ENCODE measurements at places on chromosomes 7 and 10. TPM values are rescaled to one million over a fixed set of nuclear protein-coding genes. Genes with fewer than 3 reads are reported as not detected.

GRCh38 chr10:97171001-97171400 is 14.8 kb downstream of the SLIT1 start:
- no peaks in the 10 kb centered on the region for H3K4me1 ChIP-seq
- peaks cover 8% of the 10 kb centered on the region for H3K27me3 ChIP-seq
- no peak for DNase-seq
- no peaks in the 10 kb centered on the region for H3K36me3 ChIP-seq

GRCh38 chr7:101823096-101823495 is 5.7 kb downstream of the CUX1 start:
- peaks cover 9% of the 10 kb centered on the region for H3K4me1 ChIP-seq
- no peak for DNase-seq
- no peak overlapping the region for H3K27ac ChIP-seq
- H3K36me3 ChIP-seq: no peaks in the 10 kb centered on the region
- H3K27me3 ChIP-seq: no peaks in the 10 kb centered on the region

GRCh38 chr7:44909596-44910389 is 24.5 kb upstream of the PURB start:
- H3K27me3 ChIP-seq: no peaks in the 10 kb centered on the region
- H3K27ac ChIP-seq: no peak overlapping the region
- peaks cover 11% of the 10 kb centered on the region for H3K4me1 ChIP-seq
- no peaks in the 10 kb centered on the region for H3K36me3 ChIP-seq
- DNase-seq: no peak

DNA sequence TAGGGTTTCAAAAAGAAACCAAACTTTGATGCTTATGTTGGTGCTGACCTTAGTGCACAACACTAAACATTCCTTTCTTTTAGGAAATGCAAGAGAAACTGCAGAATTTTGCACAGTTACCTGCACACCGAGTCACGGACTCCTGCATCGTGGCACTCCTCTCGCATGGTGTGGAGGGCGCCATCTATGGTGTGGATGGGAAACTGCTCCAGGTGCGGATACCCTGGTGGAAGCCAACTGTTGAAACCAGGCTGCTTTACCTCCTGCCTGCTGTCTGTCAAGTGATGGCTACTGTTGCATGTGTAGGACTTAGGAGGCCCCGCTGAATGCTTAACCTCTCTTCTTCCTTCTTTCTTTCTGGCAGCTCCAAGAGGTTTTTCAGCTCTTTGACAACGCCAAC is 11.7 kb downstream of the CASP2 start:
- no peak for DNase-seq
- H3K27ac ChIP-seq: no peak overlapping the region
- H3K36me3 ChIP-seq: peaks cover 32% of the 10 kb centered on the region
- no peaks in the 10 kb centered on the region for H3K27me3 ChIP-seq
- no peak overlapping the region for H3K4me3 ChIP-seq

GRCh38 chr10:18157881-18158280 is 17.7 kb downstream of the CACNB2 start:
- no peak overlapping the region for H3K27ac ChIP-seq
- H3K4me3 ChIP-seq: no peak overlapping the region
- H3K27me3 ChIP-seq: peaks cover 4% of the 10 kb centered on the region
- H3K36me3 ChIP-seq: no peaks in the 10 kb centered on the region

- no peaks in the 10 kb centered on the region for H3K27me3 ChIP-seq
- peaks cover 5% of the 10 kb centered on the region for H3K36me3 ChIP-seq
- no peak overlapping the region for H3K27ac ChIP-seq
- H3K4me1 ChIP-seq: peaks cover 27% of the 10 kb centered on the region
- DNase-seq: no peak
Measured at GRCh38 chr10:79193694-79194382, 125.1 kb downstream of the ZMIZ1 start.

DNA sequence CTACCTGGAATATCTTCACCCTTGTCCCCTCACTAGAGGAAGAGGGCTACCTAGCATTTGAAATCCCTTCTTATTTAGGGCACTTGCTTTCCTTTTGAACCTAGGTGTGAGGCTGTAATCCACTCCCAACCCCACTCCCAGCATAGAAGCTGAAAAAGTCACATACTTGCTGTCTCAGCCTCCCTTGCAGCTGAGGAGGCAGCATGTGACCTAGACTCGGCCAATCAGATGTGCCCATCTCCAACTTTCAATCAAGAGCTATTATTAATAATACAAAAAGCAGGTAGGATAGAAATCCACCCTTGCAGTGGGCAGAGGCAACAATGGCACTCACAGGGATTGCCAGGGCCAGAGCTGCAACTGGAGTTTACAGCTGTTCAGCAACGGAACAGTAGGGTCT is 70.7 kb downstream of the DNAJC12 start:
- no peaks in the 10 kb centered on the region for H3K36me3 ChIP-seq
- H3K27me3 ChIP-seq: no peaks in the 10 kb centered on the region
- no peak overlapping the region for H3K27ac ChIP-seq
- peaks cover 5% of the 10 kb centered on the region for H3K4me1 ChIP-seq

- no peaks in the 10 kb centered on the region for H3K27me3 ChIP-seq
- DNase-seq: no peak
- H3K36me3 ChIP-seq: no peaks in the 10 kb centered on the region
- H3K4me3 ChIP-seq: no peak overlapping the region
Measured at GRCh38 chr7:82393076-82393839, 50.3 kb downstream of the CACNA2D1 start.

DNA sequence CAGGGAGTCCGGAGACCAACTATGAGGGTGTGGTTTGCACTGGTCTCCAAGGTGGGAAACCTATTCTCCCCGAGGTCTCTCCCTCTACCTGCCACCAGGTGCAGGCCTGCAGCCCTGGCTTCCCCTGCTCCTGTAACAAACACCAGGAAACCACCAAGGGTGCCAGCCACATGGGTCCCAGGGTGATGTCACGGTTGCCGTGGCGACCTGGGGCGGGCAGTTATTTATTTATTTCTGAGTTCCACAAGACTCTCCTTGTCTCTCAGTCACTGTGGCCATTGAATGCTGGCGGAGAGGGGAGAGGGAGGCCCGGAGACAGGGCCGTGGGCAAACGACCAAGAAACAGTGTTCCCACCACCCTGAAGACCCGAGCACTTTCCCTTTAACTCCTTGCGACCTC is 27.0 kb downstream of the MMD2 start:
- H3K27ac ChIP-seq: no peak overlapping the region
- no peak overlapping the region for H3K4me3 ChIP-seq
- no peaks in the 10 kb centered on the region for H3K4me1 ChIP-seq
- H3K36me3 ChIP-seq: no peaks in the 10 kb centered on the region

GRCh38 chr10:11958956-11959355 is 83.7 kb downstream of the UPF2 start:
- no peaks in the 10 kb centered on the region for H3K4me1 ChIP-seq
- DNase-seq: no peak
- peaks cover 15% of the 10 kb centered on the region for H3K36me3 ChIP-seq
- no peak overlapping the region for H3K27ac ChIP-seq
- no peak overlapping the region for H3K4me3 ChIP-seq
- no peaks in the 10 kb centered on the region for H3K27me3 ChIP-seq

The CTAGE8 gene
- 0.88 TPM for polyA plus RNA-seq

The SH2D4B gene
- polyA plus RNA-seq: 0.03 TPM
